T-helper 17 cell (primary cell): ENCODE measurements at places on chromosomes 3 and 15. TPM values are rescaled to one million over a fixed set of nuclear protein-coding genes. Genes with fewer than 3 reads are reported as not detected.
A peak's percentile ranks its signal among the peaks of the same experiment; 100 is the strongest.

DNA sequence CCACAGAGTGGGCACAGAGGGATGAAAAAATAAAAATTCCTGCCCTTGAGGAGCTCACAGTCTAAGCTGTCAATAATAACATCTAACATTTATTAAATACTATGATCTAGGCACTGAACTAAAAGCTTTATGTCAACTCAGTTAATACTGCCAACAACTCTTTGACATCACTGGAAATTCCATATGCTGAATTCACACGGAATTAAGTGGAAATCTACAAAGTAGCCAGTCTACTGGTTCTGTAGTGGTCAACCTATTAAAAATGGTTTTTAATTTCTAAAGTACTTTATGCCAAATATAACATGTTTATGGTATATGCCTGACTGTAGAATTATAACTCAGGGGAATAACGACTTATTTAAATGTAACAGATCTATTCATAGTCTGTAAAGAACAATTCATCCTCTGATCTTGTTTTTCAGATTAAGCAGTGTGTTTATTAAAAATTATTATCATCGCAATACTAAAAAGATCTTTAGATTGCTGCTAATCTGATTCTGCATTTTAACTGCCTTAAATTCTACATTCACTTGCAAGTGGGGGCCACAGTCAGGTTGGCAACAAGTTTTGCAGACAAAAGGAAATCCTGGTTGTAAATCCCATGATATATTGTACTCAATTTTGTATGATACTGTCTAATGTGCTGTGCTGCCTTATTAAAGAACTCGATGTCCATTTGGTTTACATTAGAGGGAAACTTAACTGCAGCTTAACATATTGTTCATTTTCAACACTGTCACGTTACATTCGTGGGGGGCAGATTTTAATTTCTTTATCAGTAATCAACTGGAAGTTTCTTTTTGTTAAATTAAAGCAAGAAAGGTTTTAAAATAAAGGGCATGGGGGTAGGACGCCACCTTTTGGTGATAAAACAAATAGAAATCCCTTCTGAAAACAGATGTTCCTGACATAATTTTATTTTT, 2.6 kb upstream of the FOXP1 start:
- peaks cover 5% of the 10 kb centered on the region for H3K36me3 ChIP-seq
- H3K4me3 ChIP-seq, result peak overlapping the region; percentile 31
- H3K4me1 ChIP-seq, result peaks cover 30% of the 10 kb centered on the region

DNA sequence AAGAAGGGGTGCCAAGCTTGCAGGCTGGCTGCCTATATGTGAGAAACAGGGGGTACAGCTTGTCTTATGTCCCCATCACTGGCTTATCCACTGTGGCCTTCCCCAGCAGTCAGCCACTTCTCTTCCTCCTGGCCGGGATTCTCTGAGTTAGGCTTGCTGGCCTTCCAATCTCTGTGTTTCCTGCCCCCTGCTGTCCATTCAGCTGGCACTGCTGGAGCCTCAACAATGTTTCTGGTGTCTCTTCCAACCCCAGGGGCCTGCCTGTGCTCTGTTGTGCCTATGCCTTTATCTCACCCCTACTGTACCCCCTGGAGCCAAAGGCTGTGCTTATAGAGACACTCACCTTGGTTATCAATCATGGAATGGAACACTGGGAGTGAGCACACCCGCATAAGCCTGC, 36.5 kb downstream of the ANAPC13 start:
- H3K36me3 ChIP-seq, result peaks cover 5% of the 10 kb centered on the region
- H3K27ac ChIP-seq, result no peak overlapping the region
- no peak overlapping the region for H3K4me3 ChIP-seq
- peaks cover 2% of the 10 kb centered on the region for H3K4me1 ChIP-seq
- H3K27me3 ChIP-seq, result peaks cover 41% of the 10 kb centered on the region
- no peak for DNase-seq

GRCh38 chr3:49329186-49329585, 10.7 kb downstream of the USP4 start:
- no peak overlapping the region for H3K27ac ChIP-seq
- H3K4me3 ChIP-seq, result no peak overlapping the region
- H3K4me1 ChIP-seq, result peaks cover 12% of the 10 kb centered on the region
- no peaks in the 10 kb centered on the region for H3K27me3 ChIP-seq
- H3K36me3 ChIP-seq, result peaks cover 2% of the 10 kb centered on the region
- no peak for DNase-seq

DNA sequence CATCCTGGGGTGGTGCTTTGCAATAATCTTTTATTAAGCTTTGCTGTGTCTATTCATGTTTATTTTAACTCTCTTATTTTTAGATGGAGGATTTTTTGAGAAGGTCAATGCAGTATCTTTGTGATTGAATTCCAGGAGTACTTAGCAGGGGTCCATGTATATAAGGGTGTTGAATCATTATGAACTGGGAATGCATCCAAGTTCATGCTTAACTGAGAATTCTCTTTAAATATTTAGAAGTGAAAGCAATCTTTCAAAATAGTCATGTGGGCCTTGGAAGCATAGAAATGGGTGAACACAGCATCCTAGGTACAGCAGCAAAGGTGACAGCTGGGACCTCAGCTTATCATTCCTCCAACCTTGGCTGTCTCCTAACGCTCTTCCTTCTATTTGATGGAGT, 27.3 kb downstream of the SPTSSB start:
- no peaks in the 10 kb centered on the region for H3K36me3 ChIP-seq
- H3K27me3 ChIP-seq, result peaks cover 6% of the 10 kb centered on the region
- H3K27ac ChIP-seq, result no peak overlapping the region
- H3K4me3 ChIP-seq, result no peak overlapping the region

Gene CERS3
- 2.0 TPM for total RNA-seq
